Activated CD8-positive, alpha-beta memory T cell treated with anti-CD3 and anti-CD28 coated beads for 1 hour (primary cell): ENCODE measurements at places on chromosomes 7 and 10.

DNA sequence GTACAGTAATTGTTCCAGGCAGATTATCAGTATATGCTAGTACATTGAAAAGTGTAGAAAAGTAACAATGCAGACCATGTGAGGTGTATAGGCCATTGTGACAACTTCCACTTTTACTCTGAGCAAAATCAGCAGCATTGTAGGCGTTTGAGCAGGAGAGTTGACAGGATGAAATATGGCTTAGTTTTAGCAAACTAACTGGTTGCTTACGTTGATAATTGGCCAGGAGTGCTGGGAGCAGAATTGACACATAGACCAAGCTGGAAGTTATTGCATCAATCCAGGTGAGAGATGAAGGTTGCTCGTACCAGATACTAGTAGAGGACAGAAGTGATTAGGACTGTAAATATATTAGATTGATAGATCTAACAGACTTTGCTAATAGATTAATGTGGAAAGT lies 46.0 kb downstream of the LCOR start:
- no peak for DNase-seq

- no peak for DNase-seq
Observed at GRCh38 chr7:46003161-46003560, 82.1 kb upstream of the IGFBP3 start.

DNA sequence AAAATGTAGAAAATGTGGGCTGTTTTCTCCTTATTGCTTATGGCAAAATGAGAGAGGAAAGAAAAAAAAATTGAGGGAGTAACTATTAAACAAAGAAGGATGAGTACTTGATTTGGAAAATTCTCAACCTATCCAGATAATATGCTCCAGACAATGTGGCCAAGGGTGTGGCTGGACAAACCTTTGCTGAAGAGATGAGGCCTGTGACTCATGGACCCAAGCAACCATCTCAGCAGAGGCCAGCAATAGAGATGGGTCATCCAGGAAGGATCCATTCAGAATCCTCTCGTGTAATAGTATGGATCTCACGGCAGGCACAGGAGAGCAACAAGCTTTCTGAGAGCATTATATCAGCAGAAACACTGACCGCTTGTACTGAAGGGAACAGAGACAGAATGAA lies 120.3 kb upstream of the CELF2 start:
- DNase-seq: no peak

- no peak for DNase-seq
Observed at GRCh38 chr7:36775061-36775620, 50.8 kb upstream of the AOAH start.
